Right cardiac atrium (tissue), 5 donors: ENCODE measurements at places on chromosomes 13 and 19.

DNA sequence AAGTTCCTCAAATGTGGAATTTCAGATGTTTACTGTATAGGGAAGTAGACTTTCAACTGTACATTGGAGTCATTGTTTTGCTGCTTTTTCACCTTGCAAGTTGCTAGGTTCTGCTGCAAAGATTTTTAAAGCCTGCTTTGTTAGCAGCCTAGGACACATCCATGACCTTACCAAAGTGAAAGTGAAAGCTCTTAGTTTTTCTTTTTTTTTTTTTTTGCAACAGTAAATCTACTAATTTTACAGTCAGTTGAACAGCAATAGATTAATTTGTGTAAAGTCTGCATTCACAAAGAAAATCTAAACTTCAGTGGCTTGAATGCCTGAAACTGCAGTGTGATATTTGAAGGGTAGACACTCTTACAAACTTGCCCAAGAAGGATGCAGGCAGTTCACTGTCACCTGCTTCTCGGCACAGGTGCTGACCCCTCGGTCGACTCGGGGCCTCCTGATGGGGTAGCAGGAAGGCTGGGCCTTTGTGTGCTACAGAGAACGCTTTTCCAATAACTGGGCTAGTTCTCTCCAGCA lies 5.0 kb upstream of the MTIF3 start:
- no peak for DNase-seq

GRCh38 chr13:25215253-25215575 lies 43.1 kb upstream of the AMER2 start:
- no peak for DNase-seq

- no peak for DNase-seq
Observed at GRCh38 chr13:43838909-43839308, 40.6 kb downstream of the CCDC122 start.

DNA sequence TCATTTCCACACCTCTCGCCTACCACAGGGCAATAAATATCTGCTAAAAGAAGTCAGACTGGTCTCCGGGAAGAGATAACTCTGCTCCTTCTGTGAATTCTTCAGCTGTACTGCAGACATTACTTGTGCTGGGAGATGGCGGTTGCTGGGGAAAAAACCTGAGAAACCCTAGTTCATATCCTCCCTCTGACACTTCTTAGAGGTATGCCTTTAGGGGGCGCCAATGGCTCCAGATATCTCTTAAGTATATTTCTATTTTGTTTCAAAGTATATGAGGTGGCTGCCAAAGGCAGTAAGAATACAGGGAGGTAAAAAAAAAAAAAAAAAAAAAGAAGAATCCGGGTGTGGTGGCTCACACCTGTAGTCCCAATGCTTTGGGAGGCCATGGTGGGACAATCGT lies 175.2 kb downstream of the PAN3 start:
- no peak for DNase-seq

GRCh38 chr13:106623799-106624460 lies 56.0 kb upstream of the ARGLU1 start:
- no peak for DNase-seq

- DNase-seq, result no peak
Observed at GRCh38 chr13:107361666-107362065, 793.7 kb upstream of the ARGLU1 start.

- no peak for DNase-seq
Observed at GRCh38 chr13:97629601-97630272, 195.8 kb downstream of the RAP2A start.

GRCh38 chr19:21314676-21315075 lies 14.5 kb downstream of the ZNF708 start:
- no peak for DNase-seq

GRCh38 chr13:113627136-113627535 lies 30.9 kb downstream of the ATP4B start:
- no peak for DNase-seq

DNA sequence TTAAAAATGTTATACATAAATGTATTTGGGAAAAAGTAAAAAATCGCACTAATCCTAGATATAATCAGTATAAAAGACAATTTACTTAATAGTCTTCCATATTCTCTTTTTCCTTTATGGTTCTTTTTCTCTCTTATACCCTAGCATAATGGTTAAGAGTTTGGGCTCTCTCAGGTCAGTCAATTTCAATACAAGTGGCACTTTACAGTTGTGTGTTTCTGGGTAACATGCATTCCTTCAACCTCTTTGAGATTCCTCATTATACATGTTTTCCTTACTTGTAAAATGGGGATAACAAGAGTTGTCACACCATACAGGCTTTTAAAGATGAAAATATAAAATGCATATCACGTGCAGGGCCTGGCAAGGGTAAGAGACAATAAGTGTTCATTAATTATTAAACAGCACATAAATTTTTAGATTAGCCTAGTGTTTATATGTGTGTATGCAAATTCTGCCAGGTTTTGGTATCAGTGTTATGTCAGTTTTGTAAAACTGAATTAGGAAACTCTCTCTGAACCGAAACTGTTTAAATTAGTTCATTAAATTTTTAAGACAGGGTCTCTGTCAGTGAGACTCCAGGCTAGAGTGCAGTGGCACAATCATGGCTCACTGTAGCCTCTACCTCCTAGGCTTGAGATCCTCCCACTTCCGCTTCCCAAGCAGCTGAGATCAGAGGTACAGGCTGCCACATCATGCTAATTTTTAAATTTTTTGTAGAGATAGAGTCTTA lies 49.8 kb downstream of the ELF1 start:
- no peak for DNase-seq

- no peak for DNase-seq
Observed at GRCh38 chr13:72637561-72637960, 89.9 kb downstream of the MZT1 start.

- DNase-seq, result no peak
Observed at GRCh38 chr19:45498411-45499195, at the start of gene PPM1N. PPM1N (plus strand) TSS chr19:45498443; CDS start chr19:45498473, 30 bp downstream.

DNA sequence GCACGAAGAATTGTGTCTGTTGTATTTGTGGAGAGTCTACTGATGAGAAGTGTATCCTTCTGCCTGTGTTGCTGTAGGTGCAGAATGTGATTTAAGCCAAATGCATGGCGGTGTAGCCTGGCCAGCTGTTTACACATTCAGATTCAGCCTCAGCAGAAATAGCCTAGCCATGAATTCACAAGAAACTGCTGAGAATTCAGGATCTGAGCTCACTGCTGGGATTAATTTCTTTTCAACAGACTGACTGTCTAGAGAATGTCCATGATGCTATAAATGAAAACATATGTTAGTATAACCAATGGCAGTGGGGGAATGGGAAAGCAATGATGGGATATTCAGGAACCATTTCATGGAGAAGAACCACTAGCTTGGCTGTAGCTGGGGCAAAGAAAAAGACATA lies 77.4 kb upstream of the RNF113B start:
- DNase-seq, result no peak

GRCh38 chr13:43908156-43909126 lies 28.7 kb downstream of the LACC1 start:
- DNase-seq, result no peak

- DNase-seq, result no peak
Observed at GRCh38 chr13:29129616-29130015, 309.5 kb downstream of the MTUS2 start.

DNA sequence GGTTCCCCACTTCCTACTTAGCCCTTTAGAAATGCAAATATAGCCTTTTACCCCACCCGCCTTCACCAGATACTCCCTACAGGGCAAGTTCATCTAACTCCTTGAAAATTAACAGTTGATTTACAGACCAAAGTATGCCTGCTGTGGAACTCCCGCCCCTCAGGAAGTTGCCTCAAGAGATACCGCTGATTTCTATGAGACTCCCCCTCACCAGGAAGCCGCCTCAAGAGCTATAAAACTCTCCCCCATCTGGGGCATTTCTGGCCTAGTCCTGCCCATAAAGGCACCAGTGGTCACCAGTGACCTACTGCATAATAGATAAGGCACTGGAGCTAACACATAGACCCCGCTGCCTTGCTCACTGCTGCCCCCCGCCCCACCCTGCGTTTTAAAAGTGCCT lies 201.7 kb upstream of the UBL3 start:
- DNase-seq, result no peak

- no peak for DNase-seq
Observed at GRCh38 chr19:21705393-21705792, 62.0 kb downstream of the ZNF100 start.

DNA sequence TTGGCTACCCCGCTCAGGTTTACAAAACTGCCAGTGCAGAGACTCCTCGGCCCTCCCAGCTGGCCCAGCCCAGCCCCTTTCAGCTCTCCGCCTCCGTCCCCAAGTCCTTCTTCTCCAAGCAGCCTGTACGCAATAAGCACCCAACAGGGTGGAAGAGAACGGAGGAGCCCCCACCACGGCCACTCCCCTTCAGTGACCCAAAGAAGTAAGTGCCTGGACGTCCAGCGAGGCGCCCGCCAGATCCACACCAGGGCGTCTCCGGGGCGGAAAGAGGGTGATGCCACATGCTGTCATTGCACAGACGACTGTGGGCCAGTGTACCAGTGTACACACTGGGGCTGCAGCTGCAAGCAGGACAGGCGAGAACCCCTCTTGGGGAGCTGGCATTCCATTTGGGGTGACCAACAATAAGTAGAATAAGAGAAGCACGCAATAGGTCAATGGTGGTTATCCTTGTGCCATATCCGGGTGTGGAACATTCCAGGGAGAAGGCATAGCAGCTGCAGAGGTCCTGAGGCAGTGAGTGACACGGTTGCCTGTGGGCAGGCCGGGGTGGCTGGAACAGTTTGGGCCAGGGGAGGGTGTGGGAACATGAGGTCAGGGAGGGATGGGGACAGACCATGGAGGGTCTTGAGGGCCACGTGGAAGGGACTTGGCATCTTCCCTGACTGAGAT lies 41.3 kb downstream of the DPF1 start:
- no peak for DNase-seq

- DNase-seq, result no peak
Observed at GRCh38 chr19:16168465-16169081, 4.8 kb downstream of the CIB3 start.

- DNase-seq, result no peak
Observed at GRCh38 chr13:77429320-77430142, 102.6 kb upstream of the MYCBP2 start.

DNA sequence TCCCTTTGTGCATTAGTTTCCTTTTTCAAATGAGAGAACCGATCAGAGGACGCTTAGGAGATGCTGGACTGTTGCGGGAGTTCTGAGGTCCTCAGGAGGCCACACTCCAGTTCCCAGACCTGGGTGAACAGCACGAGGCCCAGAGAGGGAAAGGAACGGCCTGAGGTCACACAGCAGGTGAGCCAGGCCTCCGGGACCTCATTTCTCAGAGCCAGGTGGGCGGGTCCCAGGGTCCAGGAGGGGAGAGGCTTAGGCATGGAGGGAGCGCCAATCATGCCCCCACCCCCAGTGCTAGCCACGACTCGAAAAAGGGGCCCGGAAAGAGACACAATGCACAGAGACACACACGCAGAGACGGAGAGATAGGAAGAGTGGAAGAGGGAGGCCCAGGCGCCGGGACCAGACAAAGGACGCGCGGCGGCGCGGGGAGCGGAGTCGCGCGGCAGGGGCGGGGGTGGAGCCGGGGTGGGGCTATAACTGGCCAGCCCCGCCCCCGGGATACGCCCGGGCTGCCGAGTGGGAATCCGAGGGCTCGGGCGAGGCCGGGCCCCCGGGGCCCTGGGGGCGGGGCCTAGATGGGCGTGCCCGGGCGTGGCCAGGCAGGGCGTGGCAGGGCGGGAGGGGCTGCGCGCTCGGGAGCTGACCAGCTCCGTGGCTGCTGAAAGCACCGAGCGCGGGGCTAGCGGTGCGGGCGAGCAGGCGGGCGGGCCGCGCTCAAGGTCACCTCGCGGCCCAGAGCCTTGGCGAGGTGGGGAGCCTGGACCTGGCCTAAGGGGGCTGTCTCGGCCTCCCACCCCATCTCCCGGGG lies 1.6 kb downstream of the ELAVL3 start:
- peak; percentile 50 for DNase-seq

DNA sequence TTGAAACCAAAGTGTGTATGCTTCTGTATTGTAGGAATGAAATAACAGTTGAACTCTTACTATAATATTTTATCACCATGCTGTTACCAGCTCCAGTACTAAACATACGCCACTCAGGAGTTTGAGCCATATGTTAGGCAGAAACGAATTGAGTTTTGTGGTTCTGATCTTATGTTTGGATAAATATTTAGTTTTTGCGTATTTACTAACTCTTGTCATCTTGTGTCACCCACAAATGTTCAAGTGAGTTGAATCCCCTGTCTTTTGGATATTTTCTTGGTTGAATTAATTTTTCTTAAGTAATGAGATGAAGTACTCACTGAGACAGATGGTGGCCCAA lies 1.5 kb downstream of the FNDC3A start:
- no peak for DNase-seq

DNA sequence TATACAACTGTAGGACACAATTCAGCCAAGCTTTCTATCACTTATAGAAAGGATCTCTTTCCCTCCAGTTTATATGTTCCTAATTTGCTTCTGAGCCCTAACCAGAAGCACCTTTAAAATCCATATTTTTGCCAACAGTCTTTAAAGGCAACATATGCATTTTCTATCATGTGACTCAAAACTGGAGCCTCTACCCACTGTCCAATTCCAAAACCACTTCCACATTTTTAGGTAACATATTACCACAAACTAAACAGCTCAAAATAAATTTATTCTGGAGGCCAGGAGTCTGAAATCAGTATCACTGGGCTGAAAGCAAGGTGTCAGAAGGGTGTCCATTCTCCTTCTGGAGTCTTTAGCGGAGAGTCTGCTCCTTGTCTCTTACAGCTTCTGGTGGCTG lies 15.9 kb upstream of the EFNB2 start:
- DNase-seq, result no peak

GRCh38 chr13:39037410-39037879 lies 444 bp downstream of the PROSER1 start:
- DNase-seq, result no peak

GRCh38 chr19:54606891-54607784 lies 13.7 kb downstream of the LILRA1 start:
- peak; percentile 67 for DNase-seq

- peak; percentile 49 for DNase-seq
Observed at GRCh38 chr13:27450921-27451471, 632 bp upstream of the MTIF3 start.

GRCh38 chr13:42477596-42478190 lies 96.3 kb upstream of the TNFSF11 start:
- peak; percentile 46 for DNase-seq

- DNase-seq, result no peak
Observed at GRCh38 chr13:85366759-85367417, 432.3 kb downstream of the SLITRK6 start.

- peak; percentile 53 for DNase-seq
Observed at GRCh38 chr13:113852536-113853517, 11.0 kb downstream of the GAS6 start.

GRCh38 chr13:74641586-74641985 lies 507.4 kb upstream of the KLF12 start:
- DNase-seq, result no peak

GRCh38 chr13:60862036-60862435 lies 465.0 kb downstream of the TDRD3 start:
- no peak for DNase-seq

GRCh38 chr13:111174377-111175114 lies 59.4 kb downstream of the ARHGEF7 start:
- no peak for DNase-seq

GRCh38 chr19:47362321-47362720 lies 13.2 kb downstream of the DHX34 start:
- no peak for DNase-seq

GRCh38 chr19:45971260-45971902 lies 2.3 kb downstream of the NOVA2 start:
- DNase-seq, result no peak
